ENCODE measurements at places on chromosomes 16 and 17.

- no peak for DNase-seq
These were observed 12.8 kb upstream of the MT4 start for GRCh38 chr16:56551796-56552738.

- no peak for DNase-seq
These were observed 65.9 kb upstream of the HLF start for GRCh38 chr17:55198690-55199370.

DNA sequence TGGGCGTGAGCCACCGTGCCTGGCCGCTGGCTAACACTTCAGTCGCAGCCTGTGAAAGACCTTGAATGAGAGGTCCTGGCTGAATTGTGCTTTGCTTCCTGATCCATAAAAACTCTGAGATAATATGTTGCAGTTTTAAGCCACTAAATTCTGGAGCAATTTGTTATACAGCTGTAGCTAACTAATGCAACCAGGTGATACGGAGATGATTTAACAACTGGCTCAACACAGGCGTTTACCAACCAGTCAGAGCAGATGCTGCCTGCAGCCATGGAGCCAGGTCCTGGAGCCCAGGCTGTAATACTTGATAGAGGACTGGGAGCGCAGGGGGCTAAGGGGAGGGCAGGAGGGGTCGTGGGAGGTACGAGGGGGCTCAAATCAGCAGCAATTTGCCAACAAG is 50.9 kb downstream of the PLXDC1 start:
- DNase-seq, result no peak

DNA sequence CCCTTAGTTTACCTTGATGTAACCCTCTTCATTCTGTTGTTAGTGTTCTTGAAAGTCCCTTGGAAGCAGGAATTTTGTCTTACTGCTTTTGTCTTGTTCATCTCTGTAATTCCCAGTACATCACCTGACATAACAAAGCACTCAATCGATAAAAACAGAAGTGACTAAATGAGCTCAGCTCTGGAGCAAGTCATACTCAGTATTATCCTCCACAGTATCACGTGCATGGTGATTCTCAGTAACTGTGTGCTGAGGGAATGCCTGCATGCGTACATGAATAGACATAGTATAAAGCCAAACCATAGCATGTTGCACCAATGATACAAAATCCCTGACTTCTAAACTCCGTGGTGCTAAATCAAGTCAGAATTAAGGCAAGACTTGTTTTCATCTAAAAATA is 7.2 kb downstream of the KRT38 start:
- DNase-seq, result no peak

GRCh38 chr17:61469474-61469873 is 17.3 kb downstream of the TBX4 start:
- DNase-seq, result no peak

DNA sequence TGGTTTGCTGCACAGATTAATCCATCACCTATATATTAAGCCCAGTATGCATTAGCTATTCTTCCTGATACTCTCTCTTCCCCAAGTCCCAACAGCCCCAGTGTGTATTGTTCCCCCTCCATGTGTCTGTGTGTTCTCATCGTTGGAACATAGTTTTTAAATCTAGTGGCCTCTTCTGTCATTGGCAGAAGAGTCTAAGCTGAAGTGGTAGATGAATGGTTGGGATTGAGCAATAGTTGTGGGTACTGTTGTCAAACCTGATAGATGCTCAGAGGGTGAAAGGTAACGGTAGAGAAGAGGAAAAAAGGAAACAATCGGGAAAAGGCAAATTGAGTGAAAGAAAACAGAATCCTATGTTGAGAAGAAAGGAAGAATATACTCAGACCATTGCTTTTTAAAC is 29.9 kb downstream of the MAP3K3 start:
- DNase-seq, result no peak

DNA sequence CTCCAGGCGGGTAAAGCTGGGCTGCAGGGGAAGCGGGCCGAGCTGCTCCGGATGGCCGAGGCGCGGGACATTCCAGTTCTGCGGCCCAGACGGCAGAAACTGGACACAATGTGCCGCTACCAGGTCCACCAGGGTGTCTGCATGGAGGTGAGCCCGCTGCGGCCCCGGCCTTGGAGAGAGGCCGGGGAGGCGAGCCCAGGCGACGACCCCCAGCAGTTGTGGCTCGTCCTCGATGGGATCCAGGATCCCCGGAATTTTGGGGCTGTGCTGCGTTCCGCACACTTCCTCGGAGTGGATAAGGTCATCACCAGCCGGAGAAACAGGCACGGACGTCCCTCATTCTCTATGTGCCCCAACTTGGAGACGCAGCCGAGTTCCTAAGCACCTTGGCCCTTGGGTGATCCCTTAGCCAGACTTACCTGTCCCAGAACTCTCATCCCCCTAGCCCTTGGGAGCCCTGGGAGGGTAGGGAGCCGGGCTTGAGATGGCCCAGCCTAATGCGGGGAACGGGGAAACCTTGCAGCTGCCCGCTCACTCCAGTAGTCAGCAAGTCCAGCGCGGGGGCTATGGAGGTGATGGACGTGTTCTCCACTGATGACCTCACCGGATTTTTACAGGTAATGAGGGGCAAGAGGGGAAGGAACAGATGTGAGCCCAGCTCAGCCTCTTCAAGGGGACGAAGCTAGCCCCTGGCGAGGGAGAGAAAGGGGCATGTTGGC is 806 bp downstream of the MRM1 start:
- DNase-seq, result no peak

DNA sequence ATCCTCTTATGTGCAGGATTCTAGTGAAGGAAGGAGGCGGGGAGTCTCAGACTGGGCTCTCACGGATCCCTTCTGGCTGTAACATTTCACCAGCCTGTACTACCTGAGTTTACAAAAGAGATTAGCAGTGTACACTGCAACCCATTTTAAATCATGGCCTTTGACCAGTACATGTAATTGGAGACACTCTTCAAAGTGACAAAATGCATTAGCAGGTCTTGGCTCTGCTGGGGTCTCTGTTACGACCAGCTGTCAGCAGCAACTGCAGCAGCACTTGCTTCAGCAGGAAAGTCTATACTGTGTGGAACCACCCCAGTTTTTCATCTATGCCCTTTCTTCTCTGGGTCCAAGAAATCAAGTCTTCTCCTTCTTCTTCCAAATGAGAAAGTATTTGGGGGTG is 322.8 kb upstream of the ASIC2 start:
- DNase-seq, result no peak

DNA sequence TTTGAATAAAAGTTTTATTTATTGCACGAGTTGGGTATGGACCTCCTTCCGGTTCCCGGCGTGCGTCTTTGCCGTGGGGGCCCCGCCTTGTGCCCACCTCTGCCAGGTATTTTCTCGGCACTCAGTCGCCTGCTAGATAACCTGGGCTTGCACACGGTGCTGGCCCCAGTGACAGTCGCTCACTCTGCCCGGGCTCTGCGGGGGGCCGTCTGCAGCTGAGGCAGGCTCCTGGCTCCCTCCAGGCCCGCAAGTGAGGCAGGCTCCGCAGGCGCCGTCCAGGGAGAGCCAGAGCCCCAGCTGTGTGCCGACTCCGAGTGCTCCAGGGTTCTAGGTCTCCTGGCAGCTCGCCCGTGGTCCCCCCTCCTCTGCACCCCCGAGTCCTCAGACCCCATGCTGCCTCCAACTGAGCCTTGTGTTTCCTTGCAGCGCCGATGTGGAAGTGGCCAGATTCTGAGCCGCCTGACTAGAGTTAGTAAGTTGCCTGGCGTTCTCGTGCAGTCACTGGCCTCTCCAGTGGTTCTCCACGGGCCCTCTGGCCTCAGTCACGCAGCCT is 54.7 kb upstream of the PVALEF start:
- DNase-seq, result no peak

DNA sequence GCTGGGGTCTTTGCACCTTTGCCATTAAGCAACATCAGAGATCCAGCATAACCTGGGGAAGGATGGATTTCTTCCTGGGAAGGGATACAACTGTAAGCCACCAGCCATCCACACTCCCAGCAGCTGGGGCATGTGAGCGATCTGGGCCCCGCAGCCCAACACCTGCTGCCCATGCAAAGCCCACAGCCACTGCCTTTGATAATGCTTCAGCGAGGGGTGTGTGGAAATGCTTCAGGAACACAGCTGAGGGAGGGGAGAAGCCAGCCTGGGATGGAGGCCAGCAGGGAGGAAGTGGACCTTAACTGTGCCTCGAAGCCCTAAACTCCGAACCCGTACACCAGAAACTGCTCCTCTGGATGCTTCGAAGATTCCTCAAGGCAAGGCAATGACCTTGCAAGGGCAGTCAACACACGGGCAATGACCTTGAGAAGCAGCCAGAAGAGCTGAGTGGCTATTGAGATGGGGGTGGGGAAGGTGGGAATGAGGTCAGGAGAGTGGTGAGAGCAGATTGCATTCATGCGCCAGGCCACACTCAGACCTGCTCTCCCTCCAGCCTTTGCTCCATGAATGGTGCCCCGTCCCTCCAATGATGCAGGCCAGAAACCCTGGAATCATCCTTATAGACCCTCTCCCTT is 49.1 kb downstream of the KATNIP start:
- DNase-seq, result no peak

DNA sequence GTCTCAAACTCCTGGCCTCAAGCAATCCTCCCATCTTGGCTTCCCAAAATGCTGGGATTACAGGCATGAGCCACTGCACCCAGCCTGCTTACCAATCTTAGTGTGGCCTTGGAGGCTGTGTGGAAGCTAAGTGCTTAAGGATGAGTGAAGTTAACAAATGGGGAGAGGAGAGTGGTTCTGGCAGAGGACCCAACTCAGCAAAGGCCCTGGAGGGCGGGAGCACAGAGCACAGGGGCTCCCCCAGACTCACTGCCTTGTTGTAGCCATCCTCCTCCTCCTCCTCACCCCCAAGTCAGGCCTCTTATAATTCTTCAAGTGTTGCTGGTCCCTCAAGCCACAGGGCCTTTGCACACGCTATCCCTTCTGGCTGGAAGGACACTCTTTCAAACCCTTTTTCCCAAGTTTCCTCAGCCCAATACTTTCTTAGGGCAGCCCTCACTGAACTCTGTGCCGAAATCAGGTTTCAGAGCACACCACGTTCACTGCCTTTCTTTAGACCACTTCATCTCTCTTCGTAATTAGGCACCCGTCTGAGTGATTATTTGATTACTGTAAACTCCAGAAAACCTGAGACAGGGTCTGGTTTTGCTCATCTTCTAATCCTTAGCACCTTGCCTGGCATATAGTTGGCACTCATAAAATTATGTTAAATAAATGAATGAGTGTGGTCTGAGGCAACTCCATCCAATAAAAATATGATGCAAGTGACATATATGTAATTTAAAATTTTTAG is 23.4 kb downstream of the NGFR start:
- DNase-seq, result no peak

DNA sequence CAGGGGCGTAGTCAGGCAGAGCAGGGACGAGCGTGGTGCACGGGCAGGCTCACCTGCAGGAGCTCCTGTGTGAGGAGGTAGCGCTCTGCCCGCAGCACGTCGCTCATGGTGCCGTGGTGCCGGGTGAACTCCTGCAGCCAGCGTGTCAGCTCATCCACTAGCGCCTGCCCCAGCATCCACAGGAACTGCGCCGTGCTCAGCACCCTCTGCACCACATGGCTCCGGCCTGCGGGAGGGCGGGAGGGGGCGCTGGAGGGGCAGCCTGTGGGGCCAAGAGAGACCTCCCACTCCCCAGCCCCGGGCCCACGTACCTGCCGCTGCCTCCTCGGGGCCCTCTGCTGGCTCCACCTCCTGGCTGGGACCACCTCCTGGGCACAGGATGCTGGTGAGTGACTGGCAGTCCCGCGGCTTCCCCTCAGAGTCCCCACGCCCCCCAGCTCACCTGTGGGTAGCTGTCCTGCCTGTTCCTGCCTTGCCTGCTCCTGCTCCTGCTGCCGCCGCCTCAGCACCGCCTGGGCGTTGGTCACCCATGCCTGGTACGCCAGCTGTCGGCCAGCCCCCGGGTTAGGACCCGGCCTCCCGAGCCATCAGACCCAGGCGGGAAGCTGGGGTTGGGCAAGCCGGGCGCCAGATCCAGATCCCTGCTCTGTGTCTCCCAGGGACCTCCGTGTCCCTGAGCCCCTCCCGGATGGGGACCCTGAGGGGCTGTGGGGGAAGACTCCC is 16.6 kb downstream of the CTU2 start:
- DNase-seq, result no peak

DNA sequence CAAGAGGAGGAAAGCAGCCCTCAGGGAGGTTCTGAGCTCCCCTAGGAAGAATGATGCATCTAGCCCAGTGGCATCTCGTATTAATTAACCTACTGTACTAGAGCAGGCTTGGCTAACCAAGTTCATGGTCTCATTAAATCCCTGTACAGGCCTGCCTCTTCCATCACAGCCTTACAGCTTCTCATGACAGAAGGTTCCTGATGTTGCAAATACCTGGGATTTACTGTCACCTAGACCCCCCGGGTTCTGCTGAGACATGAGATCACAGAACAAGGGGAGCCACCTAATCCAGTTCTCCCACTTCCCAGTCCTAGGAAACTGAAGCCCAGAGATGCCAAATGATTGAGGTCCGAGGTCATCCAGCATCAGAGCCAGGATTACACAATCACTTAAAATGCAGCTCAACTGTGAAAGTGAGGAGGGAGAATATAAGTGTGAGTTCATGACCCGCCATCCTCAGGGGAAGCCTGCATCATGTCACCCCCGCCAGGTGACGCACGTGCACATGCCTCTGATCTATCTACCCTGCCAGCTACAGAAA is 23.9 kb downstream of the ACLY start:
- peak; percentile 68 for DNase-seq

DNA sequence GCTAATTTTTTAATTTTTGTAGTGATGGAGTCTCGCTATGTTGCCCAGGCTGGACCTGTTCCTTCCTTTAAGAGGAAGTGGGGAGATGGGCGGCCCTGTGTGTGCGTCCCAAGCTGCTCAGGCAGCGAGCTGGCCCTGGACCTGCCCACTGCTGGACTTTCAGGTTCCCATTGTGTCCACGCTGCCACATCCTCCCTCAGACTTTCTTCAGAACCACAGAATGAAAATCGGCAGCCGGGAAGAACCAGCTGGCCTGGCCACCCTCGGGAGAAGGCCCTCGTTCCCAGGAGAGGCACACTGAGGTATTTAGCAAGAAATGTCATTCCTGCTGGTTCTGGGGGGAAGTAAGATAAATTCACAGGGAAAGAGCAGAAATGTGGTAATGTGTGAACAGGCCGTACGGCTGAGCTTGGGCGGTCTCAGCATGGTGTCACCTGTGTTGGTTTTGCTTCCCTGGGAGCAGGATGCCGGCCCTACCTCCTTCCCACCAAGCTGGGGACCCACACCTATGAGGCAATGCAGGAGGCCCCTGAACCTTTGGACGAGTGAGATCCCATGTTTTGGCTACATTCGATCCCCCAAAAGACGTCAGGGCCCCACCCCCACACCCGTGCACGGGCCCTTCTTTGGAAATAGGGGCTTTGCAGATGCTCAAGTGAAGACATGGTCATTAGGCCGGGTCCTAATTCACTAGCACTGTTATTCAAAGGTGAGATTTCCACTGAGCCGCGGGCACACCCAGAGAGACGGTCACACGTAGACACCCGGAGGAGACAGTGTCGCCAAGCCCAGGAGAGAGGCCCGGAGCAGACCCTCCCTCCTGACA is 35.9 kb upstream of the ZNF469 start:
- no peak for DNase-seq

- no peak for DNase-seq
These were observed 16.5 kb downstream of the ZNF18 start for GRCh38 chr17:11980813-11981212.

DNA sequence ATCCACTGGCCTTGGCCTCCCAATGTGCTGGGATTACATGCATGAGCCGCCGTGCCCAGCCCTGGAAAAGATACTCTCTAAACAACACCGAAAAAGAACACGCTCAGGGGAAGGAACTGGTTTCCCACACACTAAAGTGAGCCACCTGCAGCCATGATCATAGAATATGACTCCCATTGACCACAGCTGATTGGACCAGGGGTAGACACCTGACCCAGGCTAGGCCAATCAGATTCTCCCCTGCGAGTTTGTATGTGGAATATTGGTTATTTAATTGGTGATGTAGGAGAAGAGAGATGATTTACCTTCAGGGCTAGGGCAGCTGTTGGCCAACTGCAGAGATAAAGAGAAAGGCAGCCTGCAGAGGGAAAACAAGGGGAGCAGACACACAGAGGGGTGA is 9.0 kb upstream of the GGA2 start:
- DNase-seq, result no peak

Data from HTR-8/SVneo (cell line).